ENCODE measurements at places on chromosomes 11 and 22.

- DNase-seq: no peak
These were observed 423.5 kb upstream of the B3GAT1 start for GRCh38 chr11:134835561-134835960.

DNA sequence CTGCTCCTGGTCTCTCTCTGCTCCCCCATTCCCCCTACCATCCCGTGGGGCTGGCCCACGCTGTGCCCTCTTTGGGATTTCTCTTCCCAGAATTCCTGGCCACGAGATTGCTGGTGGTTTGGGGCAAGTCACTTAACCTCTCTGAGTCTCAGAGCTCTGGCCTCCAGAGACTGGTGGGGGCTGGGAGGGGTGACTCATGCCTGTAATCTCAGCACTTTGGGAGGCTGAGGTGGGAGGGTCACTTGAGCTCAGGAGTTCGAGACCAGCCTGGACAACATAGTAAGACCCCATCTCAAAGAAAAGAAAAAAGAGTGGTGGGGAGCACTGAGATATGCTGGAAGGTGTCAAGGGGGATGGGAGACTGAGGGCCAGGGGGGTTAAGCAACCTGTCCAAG is 18.3 kb downstream of the OTUB1 start:
- no peak for DNase-seq

GRCh38 chr22:37244922-37245722 is 1.1 kb upstream of the RAC2 start:
- DNase-seq: no peak

- no peak for DNase-seq
These were observed 593.6 kb downstream of the CNTN5 start for GRCh38 chr11:99614352-99614751.

DNA sequence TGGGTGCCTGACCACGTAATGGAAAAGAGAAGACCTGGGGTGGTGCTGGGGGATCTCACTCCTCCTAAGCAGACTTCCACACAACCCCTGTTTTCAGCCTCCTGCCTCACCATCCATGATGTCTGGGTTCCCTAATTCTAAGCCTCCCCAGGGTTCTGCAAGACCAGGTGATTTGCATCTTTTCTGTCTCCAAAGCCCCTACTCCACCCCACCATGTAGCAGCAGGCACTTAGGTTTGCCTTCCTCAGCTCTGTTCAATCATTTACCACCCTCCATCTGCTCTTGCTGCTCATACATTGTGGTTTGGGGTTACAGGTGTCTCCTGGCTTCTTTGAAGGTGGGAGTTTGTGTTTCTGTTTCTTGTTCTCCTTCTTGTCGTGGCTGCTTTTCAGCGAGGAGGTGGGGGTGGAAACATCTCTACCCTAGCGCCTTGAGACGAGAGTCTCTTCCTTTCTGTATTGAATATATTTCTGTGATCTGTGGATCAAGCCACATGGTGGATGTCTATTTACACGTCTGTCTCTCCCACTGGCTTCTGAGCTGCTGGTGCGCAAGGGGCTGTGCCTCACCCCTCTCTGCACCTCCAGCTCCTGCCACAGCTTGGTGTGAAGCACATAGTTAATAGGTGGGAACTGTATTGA is 6.6 kb upstream of the SSTR3 start:
- DNase-seq: no peak

GRCh38 chr11:58659910-58660570 is 37.6 kb downstream of the CNTF start:
- no peak for DNase-seq

GRCh38 chr11:130606781-130607511 is 158.5 kb downstream of the ADAMTS15 start:
- no peak for DNase-seq

DNA sequence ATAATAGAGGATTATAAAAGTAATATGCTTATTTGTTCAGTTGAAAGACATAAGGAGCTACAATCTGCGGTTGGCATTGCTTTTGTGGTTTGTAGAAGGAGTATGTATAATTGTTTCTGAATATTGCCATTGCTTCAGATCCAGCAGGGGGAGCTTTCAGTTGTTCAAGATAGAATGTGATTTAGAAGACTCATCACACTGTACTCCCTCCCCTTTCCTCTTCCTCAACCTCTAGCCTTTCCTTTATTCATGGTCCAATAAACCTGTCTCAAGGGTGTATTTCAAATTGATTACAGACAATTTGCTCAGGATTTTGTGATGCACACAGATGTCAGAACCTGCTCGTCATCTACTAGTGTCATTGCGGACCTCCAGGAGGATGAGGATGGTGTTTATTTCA is 9.8 kb downstream of the PRMT3 start:
- DNase-seq: no peak

GRCh38 chr11:3831378-3832239 is 9.2 kb downstream of the RHOG start:
- DNase-seq: no peak
